Activated CD4-positive, alpha-beta T cell treated with anti-CD3 and anti-CD28 coated beads, Interleukin-2, Interleukin-4, amounts not matched to agents 100 ng/mL and 50 ng/mL, durations not matched to agents 16 hours and 8 hours (primary cell): ENCODE measurements at places on chromosomes 6 and 20.

GRCh38 chr6:159788753-159789376 lies 537 bp downstream of the TCP1 start:
- peak; percentile 34 for DNase-seq

GRCh38 chr6:105890521-105891244 lies 195.5 kb upstream of the PRDM1 start:
- no peak for DNase-seq

GRCh38 chr6:116447496-116448011 lies 13.6 kb upstream of the CALHM6 start:
- no peak for DNase-seq

DNA sequence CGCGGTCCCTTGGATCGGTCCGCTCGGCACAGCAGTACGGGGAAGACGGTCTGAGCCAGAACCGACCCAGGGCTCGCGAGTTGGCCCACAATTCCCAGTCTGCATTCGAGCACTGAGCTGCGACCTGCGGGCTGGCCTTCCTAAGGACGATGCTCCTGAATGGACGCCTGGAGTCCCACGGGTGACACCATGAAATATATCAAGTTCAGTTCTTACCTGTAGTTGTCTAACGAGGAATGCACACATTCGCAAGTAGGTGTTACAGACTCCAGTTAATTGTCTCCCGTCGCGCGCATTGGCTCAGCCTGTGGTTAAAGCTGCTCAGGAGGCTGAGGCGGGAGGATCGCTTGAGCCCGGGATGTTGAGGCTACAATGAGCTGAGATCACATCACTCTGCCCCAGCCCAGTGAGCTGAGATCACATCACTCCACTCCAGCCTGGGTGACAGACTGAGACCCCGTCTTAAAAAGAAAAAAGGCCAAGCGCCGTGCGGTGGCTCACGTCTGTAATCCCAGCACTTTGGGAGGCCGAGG lies 802 bp downstream of the PEX7 start:
- DNase-seq, result no peak

DNA sequence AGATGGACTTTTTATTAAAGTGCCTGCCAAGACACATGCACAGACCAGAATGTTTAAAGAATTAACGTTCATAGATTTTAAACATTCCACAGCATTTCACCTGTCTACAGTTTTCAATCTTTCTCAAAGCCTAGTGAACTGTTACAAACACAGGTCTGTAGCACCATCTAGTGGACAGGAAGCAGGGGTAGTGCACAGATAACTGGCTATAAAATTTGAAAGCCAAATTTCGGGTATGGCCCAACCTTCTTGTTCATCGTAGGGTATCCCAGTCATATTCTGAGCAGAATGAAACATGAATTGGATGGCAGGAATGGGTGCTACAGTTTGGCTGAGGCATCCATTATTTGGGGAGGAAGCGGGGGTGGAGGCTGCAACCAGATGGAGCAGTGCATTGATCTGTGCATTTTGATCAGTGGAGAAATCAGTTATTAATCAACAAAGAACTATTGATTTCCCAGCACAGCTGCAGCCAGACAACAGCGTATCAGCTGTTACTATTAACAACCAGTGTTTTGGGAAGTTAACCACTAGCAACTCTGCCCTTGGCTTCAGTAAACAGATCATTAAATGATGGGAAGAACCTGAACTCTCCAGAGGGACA lies 56.1 kb upstream of the B3GAT2 start:
- peak; percentile 51 for DNase-seq

DNA sequence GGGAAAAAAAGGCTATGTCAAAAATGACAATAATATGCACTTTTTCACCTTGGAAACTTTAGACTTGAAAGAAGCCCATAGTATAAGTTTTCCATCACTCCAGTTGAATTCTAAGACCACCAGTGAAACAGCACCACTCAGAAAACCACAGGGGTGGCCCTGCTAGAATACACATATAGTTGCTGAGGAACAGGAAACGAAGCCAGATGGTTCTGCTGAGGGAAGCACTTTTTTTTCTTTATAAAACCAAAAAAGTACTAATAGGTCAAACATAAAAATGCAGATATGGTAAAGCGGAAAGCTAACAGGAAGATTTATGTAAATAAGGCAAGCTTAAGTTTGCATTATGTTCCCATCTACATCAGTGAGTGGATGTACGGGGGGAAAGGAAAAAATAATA lies 303.9 kb downstream of the FOXC1 start:
- DNase-seq, result no peak

- DNase-seq, result no peak
These were observed 63.2 kb upstream of the DUSP22 start for GRCh38 chr6:228881-229651.

GRCh38 chr6:36594816-36595643 lies 868 bp downstream of the SRSF3 start:
- DNase-seq, result peak; percentile 36

GRCh38 chr6:144156338-144156737 lies 6.0 kb downstream of the STX11 start:
- DNase-seq, result no peak

DNA sequence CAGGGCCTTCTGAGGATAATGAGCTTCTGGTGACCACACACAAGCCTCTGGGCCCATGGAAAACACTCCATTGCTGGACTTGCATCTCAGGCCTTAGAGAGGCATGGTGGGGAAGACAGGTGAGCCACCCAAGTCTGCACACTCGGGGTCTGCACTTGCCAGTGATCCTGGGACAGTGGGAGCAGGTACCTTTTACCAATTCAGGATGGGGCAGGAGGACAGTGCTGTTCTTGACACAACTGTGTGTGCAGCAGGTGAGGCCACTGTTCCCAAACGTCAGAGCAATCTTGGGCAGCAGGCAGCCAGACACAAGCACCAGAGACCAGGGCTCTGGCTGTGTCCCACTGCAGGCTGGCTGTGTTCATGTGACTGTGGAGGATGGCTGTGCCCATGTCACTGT lies 221.3 kb downstream of the ERMARD start:
- DNase-seq, result no peak

DNA sequence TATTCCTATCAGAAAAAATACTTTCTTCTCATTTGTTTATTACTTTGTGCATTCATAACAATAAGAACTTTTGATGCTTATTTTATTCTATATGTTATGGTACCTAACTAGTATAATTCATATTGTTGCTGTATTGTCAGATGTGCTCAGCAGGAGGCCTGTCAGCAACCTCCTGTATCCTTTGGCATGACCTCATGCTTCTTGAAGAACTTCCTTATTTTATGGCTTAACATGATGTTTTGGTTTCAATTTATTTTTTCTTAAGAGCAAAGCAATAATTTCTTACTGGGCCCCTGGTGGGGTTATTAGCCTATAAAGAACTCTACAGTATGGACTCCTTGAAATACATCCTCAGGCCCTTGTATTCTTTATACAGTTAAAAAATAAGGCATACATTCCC lies 17.3 kb downstream of the GGTLC1 start:
- no peak for DNase-seq

DNA sequence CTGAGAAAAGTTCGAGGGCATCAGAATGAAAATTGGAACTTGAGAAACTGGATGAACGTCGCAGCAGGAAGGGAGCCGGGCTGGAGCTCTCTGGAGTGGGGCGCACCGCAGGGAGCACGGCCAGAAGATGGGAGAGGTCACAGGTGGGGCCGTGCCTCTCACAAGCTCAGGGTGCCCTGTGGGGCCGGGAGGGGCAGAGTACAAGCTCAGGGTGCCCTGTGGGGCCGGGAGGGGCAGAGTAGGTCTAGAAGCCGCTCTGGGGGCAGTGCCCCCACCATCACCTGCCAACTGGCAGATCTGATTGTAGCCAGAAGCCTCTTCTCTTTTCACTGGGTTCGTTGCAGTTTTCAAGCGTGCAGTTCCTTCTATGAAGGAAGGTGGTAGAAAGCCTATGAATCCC lies 61.1 kb upstream of the SNX9 start:
- DNase-seq, result no peak

DNA sequence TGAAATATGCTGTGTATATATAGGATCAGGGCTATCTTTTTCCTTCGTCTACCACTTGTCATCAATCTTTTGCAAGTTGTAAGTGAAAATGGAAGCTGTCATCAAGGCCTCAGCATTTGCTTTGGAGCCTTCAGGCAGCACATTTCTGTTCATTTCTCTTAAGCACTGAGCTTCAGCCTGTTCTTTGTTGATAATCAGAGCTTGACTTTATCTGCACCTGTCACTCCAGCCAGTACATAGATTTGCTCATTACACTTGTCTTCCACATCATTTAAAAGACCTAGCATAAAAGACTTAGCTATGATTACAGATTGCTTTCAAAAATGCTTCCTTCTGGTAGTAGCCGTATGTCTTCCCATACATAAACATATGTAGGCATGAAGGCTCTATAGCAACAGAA lies 189.8 kb upstream of the GRIK2 start:
- DNase-seq, result no peak

- DNase-seq, result peak; percentile 43
These were observed 39.0 kb downstream of the MAS1 start for GRCh38 chr6:159929819-159930218.

- no peak for DNase-seq
These were observed 95.9 kb upstream of the CHD6 start for GRCh38 chr20:41714030-41714429.

DNA sequence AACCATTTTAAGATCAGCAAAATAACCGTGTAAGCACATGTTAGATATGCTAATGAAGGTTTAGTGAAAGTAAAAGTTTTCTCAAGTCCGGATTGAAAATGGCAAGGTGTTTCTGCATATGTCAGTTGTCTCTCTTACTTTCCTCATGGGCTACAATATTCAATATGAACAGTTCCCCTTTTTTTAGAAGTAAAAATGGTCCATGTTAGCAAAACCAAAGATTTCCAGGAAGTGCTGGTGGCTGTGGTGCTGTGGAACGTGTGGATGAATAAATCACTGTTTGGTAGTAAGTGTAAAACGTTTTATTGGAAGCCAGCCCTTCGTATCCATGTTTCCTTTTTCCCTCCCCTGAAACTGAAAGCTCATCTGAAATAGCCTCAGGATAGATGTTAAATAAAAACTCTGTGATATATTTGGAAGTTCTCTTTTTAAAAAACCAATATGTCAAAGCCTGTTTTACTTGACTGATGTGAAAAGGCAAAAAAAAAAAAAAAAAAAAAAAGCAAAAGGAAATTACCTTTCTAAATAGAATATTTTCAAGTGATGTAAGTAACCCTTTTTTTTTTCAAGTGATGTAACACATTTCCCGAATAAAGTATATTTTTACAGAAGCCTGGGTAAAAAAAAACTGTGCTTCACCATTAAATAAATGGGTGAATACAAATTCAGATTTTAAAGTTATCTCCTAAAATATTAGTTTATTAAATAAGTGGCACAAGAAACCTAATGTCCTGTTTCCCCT lies 41.9 kb downstream of the PLEKHG1 start:
- DNase-seq, result no peak

DNA sequence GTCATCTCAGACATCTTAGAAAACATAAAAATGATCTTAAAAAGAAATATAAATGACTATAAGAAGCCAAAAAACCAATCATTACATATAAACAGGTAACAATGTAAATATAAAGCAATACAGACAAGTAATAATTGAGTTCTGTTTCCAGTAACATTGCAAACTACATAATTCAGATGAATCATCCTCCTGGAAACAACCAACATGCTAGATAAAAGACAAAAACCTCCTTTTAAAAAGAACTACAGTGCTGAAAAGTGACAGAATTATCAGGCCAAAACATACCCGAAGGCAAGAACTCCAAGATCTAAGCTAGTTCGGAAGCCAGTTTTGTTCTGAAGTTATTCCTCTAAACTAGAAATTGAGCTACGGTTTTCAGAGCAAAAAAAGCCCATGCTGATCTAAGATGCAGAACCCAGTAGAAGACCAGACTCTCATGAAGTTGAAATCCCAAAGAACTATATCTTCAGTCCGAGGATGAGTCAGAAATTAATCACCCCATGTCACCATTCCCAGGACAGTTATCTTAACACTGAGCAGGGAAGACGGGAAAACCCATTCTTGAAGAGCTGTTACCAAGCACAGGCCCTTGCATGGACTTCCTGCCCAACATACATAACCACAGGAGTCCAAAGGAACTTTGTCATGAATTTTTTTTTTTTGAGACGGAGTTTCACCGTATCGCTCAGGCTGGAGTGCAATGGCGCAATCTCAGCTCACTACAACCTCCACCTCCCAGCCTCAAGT lies 9.8 kb downstream of the PGM3 start:
- DNase-seq, result no peak

GRCh38 chr6:135329851-135330803 lies 149.0 kb downstream of the MYB start:
- peak; percentile 45 for DNase-seq

DNA sequence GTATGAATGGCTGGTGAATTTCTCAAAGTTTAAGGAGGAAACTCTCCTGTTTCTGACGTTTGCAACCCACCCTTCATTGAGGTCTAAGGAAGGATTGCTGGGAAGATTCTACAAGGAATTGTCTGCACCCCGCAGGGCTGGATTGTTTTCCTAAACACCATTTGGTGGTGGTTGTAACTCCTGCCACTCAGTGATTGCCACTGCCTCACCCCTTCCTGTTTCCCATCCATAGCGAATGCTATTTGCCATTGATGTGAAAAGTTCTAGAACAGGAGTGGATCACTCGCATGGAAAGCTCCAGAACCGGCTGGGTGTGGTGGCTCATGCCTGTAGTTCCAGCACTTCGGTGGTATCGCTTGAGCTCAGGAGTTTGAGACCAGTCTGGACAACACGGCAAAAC lies 8.7 kb upstream of the DSP start:
- no peak for DNase-seq

DNA sequence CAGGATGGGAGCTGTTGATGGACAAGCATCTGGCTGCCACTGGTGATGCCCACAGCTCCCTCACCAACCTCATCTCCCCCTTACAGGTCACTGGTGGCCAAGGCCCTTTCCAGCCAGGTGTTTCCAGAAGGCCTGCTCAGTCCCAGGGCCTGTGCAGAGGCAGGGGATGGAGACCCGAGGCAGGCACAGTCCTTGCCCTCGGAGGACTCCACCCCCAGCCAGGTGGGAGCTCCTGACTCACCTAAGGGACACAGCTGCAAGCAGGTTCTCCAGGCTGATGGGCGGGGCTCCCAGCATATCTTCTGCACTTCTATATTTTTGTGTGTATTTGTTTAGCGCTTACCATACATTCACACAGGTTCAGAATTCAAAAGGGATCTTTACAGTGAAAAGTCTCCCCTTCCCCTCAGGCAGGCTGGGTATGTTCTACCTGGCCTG lies 17.4 kb downstream of the PRPH2 start:
- no peak for DNase-seq

DNA sequence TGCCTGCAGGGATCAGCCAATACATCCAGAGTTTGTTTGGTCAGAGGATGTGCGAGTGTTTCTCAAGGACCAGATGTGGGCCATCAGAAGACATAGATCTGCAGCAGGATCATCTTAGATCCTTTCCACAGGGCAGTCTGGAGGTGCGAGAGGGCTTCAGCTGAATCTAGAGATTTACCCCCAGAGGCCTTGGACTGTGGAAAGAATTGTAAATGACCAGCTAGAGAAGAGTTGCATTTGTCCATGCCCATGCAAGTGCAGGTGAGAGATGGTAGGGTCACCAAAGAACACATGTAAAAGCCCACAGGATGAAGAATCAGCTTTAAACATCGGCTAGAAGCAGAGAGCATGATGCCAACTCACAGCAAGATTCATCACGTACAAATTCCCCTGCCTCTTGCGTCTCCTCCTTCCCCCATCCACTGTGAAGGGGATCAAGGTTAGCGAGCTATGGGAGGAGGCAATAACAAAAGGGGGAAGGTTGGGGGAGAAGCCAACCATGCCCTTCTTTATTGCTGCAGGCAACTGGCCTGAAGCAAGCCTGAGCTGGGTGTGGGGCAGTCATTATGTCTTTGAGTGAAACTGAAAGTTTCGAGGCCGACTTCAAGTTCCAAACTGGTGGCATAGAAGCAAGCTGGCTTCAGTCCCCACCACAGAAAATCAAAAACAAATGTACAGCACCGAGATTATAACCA lies 83.5 kb downstream of the SCML4 start:
- DNase-seq, result peak; percentile 50

- DNase-seq, result no peak
These were observed 69.5 kb upstream of the LGSN start for GRCh38 chr6:63389191-63389844.
